Kidney tubule cell (primary cell): ENCODE measurements at places on chromosomes 1 and 21.

DNA sequence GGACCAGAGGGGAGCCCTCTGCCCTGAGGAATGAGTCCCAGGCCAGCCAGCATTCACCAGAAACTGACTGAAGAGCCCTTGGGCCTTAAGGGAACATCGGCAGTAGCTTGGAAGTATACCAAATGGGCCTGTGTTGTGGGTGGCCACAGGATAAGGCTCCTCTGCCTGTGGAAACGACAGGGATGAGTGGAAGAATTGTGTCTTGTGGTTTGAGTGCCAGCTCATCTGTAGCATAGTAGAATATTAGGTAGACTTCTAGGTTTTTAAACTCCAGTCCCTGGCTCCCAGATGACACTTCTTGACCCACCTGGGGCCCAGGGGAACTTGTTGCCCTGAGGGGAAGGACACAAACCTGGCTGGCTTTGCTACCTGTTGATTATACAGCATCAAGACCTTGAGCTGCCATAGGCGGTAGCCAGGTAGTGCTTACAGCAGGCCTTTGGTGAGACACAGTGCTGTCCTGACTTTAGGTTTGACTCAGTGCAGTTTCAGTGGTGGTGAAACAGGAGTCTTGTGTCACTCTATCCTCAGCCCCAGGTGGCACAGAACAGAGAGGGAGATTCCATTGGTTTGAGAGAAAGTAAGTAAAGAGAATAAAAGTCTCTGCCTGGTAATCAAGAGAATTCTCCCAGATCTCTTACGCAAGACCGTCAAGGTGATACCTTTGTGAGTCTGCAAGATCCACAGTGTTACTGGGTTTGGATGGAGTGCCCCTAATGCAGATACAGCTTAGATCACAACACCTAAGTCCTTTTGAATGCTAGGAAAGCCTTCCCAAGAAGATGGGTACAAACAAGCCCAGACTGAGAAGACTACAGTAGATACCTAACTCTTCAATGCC lies 50.2 kb downstream of the RABGAP1L start:
- DNase-seq = no peak

DNA sequence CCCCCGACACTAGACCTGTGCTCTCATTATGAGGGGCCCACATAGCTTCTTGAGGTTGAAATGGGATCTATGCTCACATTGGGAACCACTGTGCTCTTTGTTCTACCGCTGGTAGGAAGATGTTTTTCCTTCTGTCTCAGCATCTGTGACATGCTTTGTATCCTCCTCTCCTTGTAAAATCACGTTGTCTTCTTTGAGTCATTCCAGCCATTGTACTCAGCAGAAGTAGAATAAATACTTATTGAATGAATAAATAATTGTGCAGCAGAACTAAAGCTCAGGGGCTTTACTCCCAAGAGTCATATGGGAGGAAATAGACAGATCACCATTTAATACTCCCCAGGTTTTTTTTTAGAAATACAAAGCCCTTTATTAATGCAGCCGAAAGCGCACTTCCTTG lies 66.3 kb upstream of the EDEM3 start:
- no peak for DNase-seq

GRCh38 chr1:215992620-215993019 lies 425.5 kb downstream of the KCTD3 start:
- DNase-seq = peak; percentile 49

- no peak for DNase-seq
Observed at GRCh38 chr1:175600721-175601440, 142.5 kb downstream of the TNR start.

GRCh38 chr1:158506369-158506987 lies 34.5 kb downstream of the OR10R2 start:
- peak; percentile 34 for DNase-seq
